ENCODE measurements at places on chromosomes 5 and 9.

DNA sequence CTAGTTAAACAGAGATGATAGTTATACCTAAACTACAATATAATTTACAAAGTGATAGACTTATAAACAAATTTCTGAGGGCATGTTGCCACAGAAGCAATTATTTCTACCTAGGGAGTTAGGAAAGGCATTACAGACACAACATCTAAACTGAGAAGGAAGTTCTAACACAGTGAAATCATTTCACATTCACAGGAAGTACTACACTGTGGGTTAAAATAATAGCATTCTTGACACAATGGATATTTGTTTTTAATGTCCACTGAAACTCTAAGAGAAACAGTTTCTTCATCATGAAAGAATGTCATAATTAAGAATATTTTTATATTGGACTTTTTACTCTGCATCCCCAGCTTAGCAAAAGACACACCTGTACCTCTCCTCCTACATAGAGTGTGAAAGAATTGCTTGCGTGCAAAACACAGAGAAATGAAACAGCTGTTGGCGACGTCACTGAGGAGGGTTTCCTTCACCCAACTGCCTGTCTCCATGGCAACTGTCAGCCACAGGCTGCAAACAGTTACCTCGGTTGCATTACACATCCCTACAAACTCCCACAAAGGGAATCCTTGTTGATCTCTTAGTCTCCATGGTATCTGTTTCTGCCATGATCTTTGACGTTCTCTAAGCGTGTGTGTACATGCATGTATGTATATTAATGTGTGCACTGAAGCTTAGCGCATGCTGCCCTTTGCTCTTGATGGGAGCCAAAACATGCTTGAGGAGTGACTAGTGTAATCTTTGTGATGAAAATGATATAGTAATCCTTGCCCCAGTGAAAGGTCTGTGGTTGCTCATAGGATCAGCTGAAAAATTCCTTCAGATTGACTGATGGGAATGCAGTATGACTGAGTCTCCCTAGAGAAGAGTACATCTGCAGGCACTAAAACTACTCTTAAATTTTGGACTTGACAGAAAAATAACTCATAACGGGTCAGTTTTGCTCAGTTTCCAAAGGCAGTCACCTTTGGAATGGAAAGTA is 168.5 kb downstream of the ACTL7B start:
- peak; percentile 93 for DNase-seq

GRCh38 chr5:171646102-171647042 is 139.2 kb upstream of the SMIM23 start:
- no peak for DNase-seq

DNA sequence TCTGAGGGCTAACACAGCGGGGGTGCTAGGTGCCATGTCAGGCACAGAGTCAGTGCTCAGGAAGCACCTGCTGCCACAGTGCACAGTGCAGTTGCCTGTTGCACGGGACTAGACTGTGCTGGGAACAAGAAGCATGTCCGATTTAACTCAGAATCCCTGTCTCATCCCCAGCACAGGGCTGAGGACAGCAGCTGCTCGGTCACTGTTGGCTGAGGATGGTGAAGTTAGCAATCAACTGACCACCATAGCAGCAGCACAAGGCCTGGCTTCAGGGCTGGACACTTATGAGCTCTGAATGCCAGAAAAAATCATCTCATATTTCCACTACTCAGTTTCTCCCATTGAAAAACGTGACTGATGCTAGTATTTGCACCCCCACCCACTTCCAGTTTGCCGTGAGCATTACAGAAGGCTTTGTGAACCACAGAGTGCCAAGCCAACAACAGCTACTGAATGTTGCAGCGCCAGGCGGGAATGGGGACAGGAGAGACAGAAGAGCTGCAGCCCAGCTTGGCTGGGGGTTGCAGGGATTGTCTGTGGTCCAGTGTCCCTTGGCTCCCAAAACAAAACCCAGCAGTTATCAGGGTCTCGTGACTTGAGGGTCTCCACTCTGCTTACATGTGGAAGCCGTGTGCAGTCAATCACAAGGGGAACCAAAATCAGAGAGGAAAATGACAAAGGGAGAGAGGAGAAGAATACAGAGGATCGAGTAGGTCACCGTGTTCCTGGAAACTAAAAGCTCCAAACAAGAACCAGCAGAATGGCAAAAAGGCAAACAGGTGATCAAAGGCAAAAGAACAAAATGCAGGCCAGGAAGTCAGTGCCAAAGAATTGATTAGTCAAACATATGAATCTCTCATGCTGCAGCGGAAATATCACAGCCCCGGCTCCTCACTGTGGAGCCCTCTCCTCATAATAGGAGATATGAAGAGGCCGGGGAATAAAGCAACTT is 155.6 kb downstream of the CRB2 start:
- no peak for DNase-seq

- DNase-seq = no peak
Observed at GRCh38 chr5:135750506-135750905, 84.0 kb upstream of the SLC25A48 start.

- DNase-seq = no peak
Observed at GRCh38 chr5:31495336-31495735, 36.6 kb downstream of the DROSHA start.

DNA sequence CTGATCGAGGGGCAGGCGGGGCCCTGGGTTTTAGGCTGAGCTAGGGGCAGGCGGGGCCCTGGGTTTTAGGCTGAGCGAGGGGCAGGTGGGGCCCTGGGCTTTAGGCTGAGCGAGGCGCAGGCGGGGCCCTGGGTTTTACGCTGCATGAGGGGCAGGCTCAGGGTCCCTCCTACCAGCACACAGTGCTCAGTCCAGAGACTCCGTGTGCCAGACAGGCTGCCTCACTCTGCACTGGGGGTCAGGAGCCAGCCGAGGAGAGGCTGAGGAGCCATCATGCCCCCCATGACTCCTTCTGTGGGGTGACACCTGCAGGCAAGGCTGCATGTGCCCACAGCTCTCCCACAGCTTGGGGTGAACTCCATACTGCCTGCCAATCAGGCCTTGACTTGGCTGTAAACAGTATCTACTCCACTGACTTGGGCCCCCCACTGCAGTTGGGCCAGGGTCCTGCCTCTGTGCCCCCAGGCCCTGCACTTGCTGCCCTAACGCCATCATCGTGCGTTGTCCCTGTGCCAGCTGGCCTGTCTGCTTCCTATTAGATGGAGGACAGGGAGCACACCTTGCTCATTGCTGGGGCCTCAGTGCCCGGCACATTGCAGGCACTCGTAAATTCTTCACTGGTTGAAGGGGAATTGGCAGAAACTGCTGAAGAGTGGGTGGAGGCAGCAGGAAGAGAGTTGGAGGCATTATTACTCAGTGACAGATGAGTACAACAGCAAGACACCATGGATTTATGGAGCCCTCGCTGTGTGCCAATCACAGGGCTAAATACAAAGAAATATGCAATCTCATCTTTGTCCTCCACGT is 78.6 kb downstream of the AMBP start:
- DNase-seq = no peak

- peak; percentile 40 for DNase-seq
Observed at GRCh38 chr9:107210775-107211174, 72.3 kb upstream of the RAD23B start.

GRCh38 chr5:54066433-54066832 is 243.9 kb downstream of the ARL15 start:
- DNase-seq = no peak

DNA sequence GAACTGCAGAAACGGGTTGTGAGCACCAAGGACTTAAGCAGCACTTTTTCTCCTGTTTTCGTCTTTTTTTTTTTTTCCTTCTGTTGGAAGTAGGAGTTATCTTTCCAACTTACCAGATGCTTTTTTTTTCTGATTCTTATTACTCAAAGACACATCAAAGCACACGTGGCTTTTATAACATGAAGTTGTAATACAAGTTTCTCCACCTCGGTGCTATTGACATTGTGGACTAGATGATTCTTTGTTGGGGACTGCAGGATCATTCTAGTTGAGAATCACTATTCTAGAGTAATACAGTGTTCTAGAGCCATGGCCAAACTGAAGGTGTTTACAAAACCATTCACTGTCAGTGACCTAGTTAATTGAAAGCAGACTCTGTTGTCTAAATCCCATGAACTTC is 51.5 kb downstream of the MYO10 start:
- no peak for DNase-seq

Data from kidney tubule cell (primary cell).